ENCODE measurements at places on chromosomes 4 and X. TPM values are rescaled to one million over a fixed set of nuclear protein-coding genes. Genes with fewer than 3 reads are reported as not detected.
A peak's percentile ranks its signal among the peaks of the same experiment; 100 is the strongest.

- peak; percentile 8 for DNase-seq
Observed at GRCh38 chr4:4182835-4183568, 43.7 kb downstream of the OTOP1 start.

DNA sequence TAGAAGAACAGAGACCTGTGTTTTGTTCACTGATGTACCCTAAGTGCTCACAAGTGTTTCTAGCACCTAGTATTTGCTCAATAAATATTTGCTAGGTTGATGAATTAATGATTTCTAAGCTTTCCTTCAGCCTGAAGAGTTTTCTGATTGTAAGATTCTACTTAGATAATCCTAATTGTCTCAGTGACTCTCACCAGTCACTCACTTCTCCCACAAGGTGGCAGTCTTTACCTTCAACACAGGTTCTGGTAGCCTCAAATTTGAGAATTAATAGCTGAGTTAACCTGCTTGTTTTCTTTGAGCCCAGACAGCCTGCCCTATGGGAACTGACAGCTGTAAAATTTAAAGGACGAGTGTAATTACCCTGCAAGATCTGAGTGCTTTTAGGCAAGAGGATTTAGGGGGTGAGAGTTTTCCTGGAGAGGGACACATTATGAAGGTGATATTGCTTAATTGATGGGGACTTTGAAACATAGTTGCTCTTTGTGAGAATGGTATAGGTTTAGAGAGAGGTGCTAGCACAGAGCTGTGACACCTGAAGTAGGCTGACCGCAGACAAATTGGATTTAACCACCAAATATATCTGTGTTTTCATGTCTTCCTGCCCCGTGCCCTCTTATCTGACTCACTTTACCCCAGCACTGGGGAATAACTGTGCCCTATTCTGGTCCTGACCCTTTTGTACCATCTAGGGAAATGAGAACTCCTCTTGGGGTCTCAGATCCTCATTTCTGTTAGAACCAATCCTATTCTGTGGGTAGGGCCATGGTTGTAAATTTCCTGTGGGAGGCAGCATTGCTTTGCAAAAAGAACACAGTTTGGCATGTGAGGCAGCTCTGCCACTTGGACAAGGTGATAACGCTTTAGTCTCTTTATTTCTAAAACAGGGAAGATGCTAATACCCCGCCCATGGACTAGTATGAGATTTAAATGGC, 27.7 kb downstream of the CD38 start:
- peak; percentile 17 for DNase-seq

DNA sequence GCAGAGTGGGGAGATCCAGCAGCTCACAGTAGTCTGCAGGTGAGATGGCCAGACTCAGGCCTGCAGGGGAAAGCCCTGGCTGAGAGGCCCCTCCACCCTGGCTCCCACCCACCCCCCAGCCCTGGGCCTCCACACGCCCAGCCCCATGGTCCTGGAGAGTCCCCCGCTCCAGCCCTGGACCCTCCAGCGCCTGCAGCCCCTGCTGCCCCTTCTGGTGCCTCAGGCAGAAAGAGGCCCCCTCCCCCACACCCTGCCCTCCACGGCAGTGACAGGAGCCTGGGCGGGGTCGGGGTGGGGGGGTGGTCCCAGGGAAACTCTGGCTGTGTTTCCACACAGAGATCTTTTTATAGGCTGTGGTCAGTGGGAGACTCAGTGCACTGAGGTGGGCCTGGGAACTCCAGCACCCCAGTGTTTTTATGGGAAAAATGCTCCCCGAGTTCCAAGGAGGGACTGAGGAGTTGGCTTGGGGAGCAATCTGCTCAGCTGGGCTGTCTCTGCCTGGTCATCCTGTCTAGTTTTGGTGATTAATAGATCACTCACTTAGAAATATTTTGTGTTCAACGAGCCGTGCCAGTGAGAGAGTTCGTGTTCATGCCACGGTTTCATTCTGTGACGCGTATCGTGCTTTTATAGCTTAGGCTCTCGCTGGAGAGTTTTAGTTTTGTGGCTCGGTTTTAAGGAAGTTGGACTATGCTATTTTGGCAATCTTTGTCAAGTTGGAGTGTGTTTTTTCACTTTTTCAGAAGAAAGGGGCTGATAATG, 53.1 kb upstream of the HGFAC start:
- no peak for DNase-seq

GRCh38 chr4:53840643-53841042, 223.8 kb downstream of the CHIC2 start:
- peak; percentile 12 for DNase-seq

DNA sequence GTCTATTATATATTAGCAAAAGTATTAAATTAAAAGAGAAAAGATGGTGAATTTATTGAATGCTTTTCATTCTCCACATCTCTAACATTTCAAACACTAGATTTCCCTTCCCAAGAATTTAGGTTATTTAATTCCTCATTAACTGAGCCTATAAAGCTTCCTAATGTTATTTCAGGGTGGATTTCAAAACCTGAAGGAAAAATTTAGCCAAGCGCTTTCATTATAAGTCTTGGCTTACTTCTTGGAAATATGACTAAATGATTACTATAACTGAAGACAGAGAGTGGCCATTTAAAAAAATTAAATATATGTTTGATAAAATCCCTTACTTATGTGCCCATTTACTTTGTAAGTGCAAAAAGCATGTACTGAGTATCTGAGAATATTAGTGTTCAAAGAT, 141.8 kb upstream of the ARSJ start:
- no peak for DNase-seq

DNA sequence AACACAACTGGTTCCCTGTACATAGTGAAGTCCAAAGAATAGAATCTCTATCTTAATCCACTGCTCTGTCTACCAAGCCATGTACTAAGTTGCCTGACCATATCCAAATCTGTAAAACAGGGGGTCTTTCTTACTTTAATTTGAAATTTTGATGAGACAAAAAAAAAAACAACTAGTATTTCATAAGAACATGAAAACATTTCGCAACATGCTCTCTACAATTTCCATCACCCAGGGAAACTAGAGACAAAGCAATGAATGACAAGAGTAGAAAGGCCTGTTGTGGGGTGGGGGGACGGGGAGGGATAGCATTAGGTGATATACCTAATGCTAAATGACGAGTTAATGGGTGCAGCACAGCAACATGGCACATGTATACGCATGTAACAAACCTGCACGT, 279.9 kb downstream of the PPP3CA start:
- DNase-seq, result no peak

GRCh38 chrX:130981836-130982235, 76.3 kb upstream of the ARHGAP36 start:
- DNase-seq, result no peak

DNA sequence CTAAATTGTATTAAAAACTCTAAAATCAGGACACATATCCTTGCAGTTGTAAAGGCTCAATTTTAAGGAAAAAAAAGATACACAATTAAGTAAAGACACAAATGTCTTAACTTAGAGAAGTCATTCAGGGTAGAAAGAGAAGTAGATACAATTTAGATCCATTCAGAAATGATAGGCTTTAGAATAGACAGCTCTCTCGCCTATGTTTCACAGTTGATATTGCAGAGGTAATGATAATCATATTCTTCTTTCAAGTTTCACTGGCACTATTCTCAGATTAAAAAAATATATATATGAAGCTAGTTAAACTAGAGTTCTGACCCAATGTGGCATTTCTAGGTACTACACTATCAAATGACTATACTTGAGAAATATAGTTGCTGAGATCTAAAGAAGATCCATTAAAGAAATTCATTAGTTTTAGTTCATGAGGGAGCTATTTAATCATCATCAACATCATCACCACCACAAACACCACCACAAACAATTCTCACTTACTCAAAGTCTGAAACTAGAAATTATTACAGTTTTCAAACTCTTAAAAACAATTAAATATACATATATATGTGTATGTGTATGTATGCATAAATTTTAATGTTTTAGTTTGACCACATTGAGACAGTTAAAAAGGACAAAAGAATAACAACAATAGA, 93.1 kb downstream of the ANTXR2 start:
- no peak for DNase-seq

DNA sequence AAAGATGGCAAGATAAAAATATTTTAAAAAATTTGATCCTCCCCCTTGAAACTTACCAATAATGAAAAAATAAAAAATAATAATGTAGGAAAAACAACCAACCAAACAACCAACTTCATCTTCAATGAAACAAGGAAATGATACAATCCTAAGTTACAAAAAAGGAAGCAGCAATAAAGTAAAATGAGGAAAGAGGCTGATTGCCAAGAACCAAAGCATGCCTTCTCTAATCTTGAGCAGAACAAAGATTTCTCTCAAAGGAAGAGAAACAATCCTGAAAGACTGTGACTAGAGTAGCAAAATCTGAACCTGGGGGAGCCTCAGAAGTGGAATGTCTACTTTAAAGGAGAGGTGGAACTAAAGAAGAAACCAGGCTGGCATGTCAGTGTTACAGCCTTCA, 10.9 kb upstream of the WDFY3 start:
- no peak for DNase-seq

DNA sequence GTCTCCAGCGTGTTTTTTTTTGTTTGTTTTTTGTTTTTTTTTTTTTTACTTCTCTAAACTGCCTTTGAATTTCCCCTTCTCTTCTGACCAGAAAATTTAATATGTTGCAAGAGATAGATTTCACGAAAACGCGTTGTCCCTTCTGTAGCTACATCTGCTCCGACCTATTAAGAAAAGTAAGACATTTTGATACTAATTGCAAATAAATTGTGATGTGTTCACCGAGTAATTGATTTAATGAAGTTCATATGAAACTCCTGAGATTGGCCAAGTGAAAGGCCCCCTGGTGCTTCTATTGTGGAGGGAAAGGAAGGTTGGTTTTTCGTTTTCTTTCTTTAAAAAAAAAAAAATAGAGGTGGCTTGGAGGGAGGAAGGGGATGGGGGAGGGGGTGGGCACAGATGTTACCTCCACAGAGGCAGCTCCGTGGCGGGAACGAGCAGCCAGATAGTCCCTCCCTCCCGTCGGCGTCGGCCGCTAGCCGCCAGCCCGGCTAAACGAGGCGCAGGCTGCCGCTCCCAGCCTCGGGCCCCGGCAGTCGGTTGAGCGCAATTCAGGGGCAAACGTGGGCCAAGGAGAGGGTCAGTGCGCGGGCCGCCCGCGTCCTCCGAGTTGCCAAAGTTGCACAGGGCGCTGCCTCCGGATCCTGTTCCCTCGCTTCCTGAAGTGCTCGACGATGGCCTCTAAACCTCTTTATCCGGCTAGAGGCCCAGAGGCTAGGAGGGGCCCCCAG, 139.1 kb upstream of the ZIC3 start:
- no peak for DNase-seq

DNA sequence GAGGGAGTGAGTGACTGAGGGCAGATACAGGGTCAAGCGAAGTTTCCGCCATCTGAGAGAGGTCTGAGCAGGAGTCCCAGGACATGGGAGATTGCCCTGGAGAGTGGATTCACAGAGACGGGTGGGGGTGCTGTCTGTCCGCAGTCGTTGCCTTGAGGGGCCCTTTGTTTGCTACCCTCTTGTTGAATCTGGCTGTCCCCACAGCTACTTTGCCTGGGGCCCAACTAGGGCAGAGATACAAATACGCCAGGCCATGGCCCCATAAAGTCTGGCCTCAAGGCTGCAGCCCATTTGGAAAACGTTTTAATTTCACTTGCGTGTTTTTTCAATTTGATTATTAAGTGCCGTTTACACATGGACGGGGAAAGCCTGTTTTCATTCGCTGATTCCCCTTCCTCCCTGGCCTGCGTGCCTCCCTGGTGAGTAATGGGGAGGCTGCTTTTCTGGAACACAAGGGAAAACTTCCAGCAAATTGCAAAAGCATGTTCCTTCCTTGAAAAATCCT, 134.4 kb downstream of the SMIM20 start:
- no peak for DNase-seq

- DNase-seq, result no peak
Observed at GRCh38 chr4:150038335-150039076, 39.7 kb upstream of the DCLK2 start.

GRCh38 chr4:57430726-57431125, 320.5 kb upstream of the IGFBP7 start:
- DNase-seq, result no peak

The S100G gene
- polyA plus RNA-seq, result not detected
